ENCODE measurements at places on chromosomes 16 and 17. TPM values are rescaled to one million over a fixed set of nuclear protein-coding genes. Genes with fewer than 3 reads are reported as not detected.

DNA sequence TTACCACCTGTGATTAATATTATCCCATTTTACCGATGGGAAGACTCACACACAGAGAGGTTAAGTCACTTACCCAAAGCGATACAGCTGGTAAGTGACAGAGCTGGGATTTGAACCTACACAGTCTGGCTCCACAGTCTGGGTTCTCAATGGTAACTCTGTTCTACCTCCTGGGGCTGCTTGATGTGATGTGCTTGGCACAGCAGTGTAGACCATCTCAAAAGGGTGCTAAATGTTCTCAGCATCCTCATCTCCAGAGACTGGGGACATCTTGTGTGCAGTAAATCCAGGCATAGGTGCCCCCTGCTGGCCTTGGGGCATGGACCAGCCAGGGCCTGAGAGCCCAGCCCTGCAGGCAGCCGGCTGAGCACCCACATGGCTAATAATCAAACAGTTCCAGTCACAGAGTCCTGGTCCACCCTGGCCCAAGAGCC is 15.4 kb upstream of the KATNB1 start:
- no peak overlapping the region for H3K27ac ChIP-seq
- DNase-seq, result peak; percentile 59
- no peak overlapping the region for H3K4me3 ChIP-seq
- H3K4me1 ChIP-seq, result no peaks in the 10 kb centered on the region
- peaks cover 5% of the 10 kb centered on the region for H3K27me3 ChIP-seq

Gene NHERF1
- polyA plus RNA-seq, result 29.7 TPM

GRCh38 chr17:71455219-71455618 is 665.6 kb upstream of the SOX9 start:
- DNase-seq, result no peak
- H3K4me1 ChIP-seq, result no peaks in the 10 kb centered on the region
- H3K4me3 ChIP-seq, result no peak overlapping the region
- no peaks in the 10 kb centered on the region for H3K36me3 ChIP-seq
- H3K27ac ChIP-seq, result no peak overlapping the region

DNA sequence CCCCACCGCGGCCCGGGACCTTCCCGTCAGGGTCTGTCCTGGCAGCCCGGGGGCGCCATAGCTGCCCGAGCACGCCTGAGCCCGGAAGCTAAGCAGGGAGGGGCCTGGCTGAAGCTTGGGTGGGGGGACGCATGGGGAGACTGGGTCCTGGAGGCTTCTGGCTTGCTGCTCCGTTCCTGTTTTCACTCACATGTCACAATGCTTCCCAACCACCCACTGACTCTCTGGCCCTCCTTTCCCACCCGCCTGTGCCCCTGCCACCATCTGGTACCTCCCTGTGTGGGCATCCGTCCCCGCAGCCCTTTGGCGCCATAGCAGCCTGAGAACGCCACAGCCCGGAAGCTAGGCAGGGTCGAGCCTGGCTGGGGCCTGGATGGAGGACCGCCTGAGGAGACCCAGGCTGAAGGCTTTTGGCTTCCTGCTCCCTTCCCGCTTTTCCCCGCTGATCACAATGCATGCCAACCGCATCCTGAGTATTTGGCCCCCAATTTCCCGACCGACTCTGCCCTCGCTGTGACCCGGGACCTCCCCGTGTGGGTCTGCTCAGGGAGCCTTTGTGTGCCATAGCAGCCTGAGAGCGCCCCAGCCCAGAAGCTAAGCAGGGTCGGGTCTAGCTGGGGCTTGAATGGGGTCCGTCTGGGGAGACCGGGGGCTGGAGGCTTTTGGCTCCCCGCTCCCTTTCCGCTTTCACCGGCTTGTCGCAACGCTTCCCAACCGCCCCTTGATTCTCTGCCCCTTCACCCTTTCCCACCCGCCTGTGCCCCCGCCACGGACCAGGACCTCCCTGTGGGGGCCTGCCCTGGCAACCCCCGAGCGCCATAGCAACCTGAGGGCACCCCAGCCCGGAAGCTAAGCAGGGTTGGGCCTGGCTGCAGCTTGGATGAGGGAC is 2290.1 kb downstream of the TP53TG3F start:
- H3K4me1 ChIP-seq, result no peaks in the 10 kb centered on the region
- no peaks in the 10 kb centered on the region for H3K27me3 ChIP-seq
- H3K27ac ChIP-seq, result no peak overlapping the region
- H3K4me3 ChIP-seq, result no peak overlapping the region
- no peak for DNase-seq

Gene DOK4
- polyA plus RNA-seq, result 11.6 TPM

GRCh38 chr17:43920500-43921095 is 13.3 kb upstream of the MPP2 start:
- no peaks in the 10 kb centered on the region for H3K36me3 ChIP-seq
- no peaks in the 10 kb centered on the region for H3K4me1 ChIP-seq
- DNase-seq, result no peak
- H3K4me3 ChIP-seq, result no peak overlapping the region
- H3K27ac ChIP-seq, result no peak overlapping the region

DNA sequence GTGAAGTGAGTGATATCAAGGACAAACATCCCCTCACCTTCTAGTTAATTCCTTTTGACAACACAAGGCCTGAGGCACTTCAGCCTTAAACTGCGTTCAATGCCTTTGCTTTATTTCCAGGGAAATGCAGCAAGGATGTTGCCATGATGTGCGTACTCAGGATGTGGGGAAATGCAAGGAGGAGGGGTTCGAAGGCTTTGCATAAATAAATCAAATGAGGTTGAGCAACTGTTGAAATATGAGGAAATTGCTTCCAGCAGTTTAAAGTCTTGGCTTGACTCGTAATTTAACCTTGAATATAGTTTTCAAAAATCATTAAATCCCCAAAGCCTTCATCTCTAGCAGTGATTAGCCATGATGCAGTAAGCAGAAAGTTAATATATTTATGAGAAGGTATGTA is 81.8 kb upstream of the CCL2 start:
- no peaks in the 10 kb centered on the region for H3K27me3 ChIP-seq
- no peaks in the 10 kb centered on the region for H3K36me3 ChIP-seq
- H3K4me1 ChIP-seq, result peaks cover 15% of the 10 kb centered on the region
- no peak overlapping the region for H3K4me3 ChIP-seq
- peak overlapping the region; percentile 61 for H3K27ac ChIP-seq

Gene EVI2A
- polyA plus RNA-seq, result 0.77 TPM

Gene RAB26
- 0.43 TPM for polyA plus RNA-seq

Gene SALL1
- polyA plus RNA-seq, result 0.10 TPM

DNA sequence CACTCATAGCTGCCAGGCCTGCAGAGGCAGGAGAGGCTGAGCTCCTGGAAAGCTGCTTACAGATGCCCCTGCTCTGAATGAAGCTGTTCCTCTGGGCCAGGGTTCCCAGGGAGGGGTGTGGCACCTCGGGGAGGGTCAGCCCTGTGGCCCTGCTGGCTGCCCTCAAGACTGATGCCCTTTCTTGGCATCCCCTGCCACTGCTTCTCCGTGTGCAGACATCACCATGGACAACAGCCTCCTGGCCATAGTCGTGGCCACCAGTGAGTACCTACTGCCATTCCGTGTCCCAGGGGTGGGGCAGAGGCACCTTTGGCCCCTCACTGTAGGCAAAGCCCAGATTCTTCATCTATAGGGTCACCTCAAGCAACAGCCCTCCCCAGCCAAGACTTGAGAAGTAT is 8.9 kb downstream of the MRPL27 start:
- H3K27ac ChIP-seq, result no peak overlapping the region
- no peaks in the 10 kb centered on the region for H3K4me1 ChIP-seq
- no peak overlapping the region for H3K4me3 ChIP-seq
- DNase-seq, result no peak
- no peaks in the 10 kb centered on the region for H3K27me3 ChIP-seq

DNA sequence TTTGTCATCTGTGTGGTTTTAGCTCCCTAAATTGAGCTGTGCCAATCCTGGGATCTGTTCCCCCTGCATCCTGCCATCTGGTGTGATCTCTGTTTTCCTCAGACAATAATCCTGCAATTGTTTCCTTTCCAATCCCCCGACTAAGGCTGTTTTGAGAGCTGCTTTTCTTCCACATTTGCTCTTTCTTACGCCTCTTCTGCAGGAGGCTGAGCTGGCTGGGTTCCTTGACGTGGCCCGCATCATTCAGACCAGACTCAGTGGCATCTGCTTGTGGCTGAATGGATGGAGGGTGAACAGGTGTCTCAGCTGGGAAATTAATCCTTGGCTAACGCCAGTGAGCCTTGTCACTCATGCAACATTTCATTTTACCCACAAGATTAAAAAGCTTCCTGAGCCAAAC is 9.8 kb upstream of the MED9 start:
- H3K4me1 ChIP-seq, result no peaks in the 10 kb centered on the region
- no peak overlapping the region for H3K4me3 ChIP-seq
- DNase-seq, result no peak

DNA sequence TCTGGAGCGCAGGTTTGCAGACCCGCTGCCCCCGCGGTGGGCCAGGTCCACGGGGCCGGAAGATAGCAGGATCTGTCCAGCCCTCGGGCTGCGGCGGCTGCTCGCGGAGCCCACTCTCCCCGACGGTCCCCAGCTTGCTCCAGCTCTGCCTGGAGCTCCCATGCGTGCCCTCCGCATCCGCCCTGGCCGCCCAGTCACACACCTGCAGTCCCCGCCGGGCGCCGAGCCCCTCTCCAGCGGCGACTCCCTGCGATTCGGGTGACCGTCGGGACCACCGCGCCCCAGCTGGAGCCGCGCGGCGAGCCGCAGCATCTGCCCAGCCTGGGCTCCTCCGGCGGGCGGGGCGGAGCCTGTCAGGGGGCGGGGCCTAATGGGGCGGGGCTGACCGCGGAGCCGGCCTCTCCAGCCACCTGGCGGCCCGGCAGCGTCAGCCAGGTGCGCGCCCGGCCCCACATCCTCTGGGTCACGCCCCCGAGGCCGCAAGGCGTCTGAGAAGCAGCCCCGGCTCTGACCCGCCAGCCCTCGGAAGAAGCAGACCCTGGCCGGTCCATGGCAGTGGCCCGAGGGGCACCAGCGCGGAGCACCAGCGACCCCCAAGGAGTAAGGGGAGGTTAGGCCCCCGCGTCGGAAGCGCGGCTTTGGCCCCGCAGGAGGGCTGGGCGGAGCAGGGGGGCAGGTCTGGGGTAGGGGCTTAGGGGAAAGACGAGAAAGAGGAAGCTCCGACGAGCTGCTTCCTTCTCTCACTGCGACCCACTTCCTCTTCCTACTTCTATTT is at the start of gene PIK3R5:
Gene PIK3R5, minus strand, starts transcription at position 314 of the 775 bp plus-strand sequence. CDS start 54,213 bp downstream, outside the sequence.
- H3K36me3 ChIP-seq, result no peaks in the 10 kb centered on the region
- H3K27ac ChIP-seq, result no peak within 1 kb of the TSS
- H3K27me3 ChIP-seq, result peaks cover 9% of the 10 kb centered on the region
- H3K4me3 ChIP-seq, result no peak within 1 kb of the TSS
- no peak for DNase-seq

DNA sequence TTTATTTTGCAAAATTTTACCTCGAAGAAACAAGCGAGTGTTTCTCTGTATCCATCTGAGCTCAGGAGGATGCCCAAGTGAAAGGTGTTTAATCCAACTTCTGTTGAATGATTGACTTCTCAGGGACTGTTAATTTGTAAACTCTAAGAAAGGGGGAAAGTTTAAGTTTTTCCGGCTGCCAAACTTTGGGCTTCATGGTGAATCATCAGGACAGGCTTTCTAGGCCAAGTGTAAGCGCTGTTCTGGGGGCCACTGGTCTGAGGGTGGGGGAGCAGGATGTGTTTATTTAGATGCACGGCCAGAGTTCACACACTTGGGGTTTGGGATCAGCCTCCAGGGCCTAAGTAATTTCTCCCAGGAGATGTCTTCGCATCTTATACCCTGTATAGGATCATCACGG is 110.4 kb downstream of the PITPNC1 start:
- peak; percentile 30 for DNase-seq
- H3K4me1 ChIP-seq, result peaks cover 19% of the 10 kb centered on the region
- no peaks in the 10 kb centered on the region for H3K36me3 ChIP-seq
- no peaks in the 10 kb centered on the region for H3K27me3 ChIP-seq

DNA sequence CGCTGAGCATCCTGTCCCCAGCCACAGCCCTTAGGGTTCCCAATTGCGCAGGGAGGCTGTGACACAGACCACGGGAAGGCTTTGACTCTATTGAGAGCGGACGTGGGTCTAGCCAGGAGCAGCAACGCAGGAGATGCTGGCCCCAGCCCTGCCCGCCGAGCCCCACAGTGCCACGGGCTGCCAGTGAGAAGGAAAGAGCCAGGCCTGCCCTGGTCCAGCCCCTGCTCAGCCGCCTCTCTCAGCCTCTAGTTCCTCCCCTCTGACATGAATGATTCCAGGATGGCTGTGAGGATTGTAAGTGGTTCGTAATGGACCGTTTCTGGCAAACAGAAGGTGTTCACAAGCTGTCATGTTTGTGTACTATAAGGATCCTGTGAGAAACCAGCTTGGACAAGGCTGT is 2.5 kb downstream of the BHLHA9 start:
- H3K27ac ChIP-seq, result no peak overlapping the region
- no peak overlapping the region for H3K4me3 ChIP-seq
- no peaks in the 10 kb centered on the region for H3K36me3 ChIP-seq
- DNase-seq, result no peak
- peaks cover 12% of the 10 kb centered on the region for H3K27me3 ChIP-seq

Gene KRTAP16-1
- polyA plus RNA-seq, result not detected

DNA sequence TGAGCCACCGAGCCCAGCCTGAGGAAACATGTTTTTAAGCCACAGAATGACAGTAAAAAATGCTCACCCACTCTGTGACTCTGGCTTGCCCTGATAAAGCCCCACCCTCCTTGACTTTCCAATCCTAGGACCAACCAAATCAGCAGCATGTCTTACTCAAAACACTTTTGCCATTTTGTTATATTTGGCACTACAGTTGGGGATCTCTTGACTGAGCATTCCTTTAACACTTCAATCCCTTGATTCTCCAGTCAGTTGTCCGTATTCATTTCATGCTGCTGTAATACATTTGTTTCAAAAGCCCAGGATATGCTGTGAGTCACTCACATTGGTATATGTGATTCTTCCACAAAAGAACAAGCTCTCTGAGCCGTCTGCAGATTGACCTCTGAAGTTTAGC is 8.2 kb downstream of the MYH3 start:
- H3K27ac ChIP-seq, result no peak overlapping the region
- no peak overlapping the region for H3K4me3 ChIP-seq
- no peaks in the 10 kb centered on the region for H3K36me3 ChIP-seq
- no peaks in the 10 kb centered on the region for H3K4me1 ChIP-seq
- peak; percentile 59 for DNase-seq

DNA sequence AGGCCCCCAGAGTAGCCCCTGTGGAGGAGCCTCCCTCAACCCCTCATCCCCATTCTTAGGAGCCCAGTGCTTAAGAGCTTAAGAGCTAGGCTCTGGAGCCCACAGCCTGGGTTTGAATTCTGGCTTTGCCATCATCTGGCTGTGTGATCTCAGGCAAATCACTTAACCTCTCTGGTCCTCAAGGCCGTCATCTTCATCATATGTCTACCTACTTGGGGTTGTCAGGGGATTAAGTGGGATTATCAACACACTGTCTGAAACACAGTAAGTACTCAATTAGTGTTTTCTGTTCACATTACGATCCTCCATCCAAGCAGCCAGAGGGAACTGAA is 4.8 kb downstream of the SREBF1 start:
- no peak overlapping the region for H3K27ac ChIP-seq
- H3K27me3 ChIP-seq, result no peaks in the 10 kb centered on the region
- H3K4me1 ChIP-seq, result peaks cover 18% of the 10 kb centered on the region
- H3K36me3 ChIP-seq, result peaks cover 2% of the 10 kb centered on the region
- H3K4me3 ChIP-seq, result no peak overlapping the region

- peaks cover 2% of the 10 kb centered on the region for H3K4me1 ChIP-seq
- no peaks in the 10 kb centered on the region for H3K36me3 ChIP-seq
- no peak overlapping the region for H3K27ac ChIP-seq
- peak; percentile 32 for DNase-seq
Observed at GRCh38 chr16:30637944-30638343, 12.8 kb upstream of the PRR14 start.
